ENCODE measurements at places on chromosomes 6 and 20.
A peak's percentile ranks its signal among the peaks of the same experiment; 100 is the strongest.

DNA sequence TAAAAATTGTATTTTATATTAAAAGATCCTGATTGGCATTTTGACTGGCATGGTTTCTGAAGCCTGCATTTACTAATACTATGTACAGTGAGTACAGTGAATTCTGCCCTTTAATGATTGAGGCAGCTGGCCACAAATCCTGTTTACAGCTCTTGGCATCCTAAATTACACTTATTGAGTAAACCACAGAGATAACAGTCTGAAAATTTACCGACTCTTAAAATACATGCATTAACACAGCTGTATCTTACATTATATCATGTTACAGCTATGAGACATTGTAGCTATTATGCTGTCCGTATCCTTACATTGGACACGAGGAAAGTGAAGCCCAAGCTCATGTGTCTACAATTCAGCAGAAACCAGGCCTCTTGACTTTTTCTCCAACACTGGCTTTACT, 90.8 kb downstream of the FAM83B start:
- no peak for DNase-seq

GRCh38 chr6:11212664-11213063, 19.8 kb downstream of the NEDD9 start:
- DNase-seq: no peak

- DNase-seq: no peak
Measured at GRCh38 chr20:63042448-63043071, 35.8 kb upstream of the BHLHE23 start.

GRCh38 chr6:143948208-143948607, 59.9 kb downstream of the PLAGL1 start:
- no peak for DNase-seq

GRCh38 chr6:35728683-35729678, 7.9 kb upstream of the ARMC12 start:
- no peak for DNase-seq

DNA sequence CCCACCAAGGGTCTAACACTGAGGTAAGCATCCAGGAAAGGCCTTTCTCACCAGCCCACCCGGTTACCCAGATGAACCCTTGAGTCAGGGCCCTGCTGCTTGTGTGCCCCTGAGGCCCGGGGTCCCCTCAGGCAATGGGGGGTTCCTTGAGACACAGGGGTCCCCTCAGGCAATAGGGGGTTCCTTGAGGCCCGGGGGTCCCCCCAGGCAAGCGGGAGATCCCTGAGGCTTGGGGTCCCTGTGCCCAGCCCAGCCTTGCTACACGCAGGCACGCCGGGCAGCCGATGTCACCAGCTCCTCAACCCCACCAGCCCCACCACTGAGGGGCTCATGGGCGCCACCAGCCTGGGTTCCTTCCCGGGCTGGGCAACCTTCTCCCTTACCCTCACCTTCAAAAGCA, 247.2 kb downstream of the TTLL2 start:
- no peak for DNase-seq

- peak; percentile 44 for DNase-seq
Measured at GRCh38 chr20:29873946-29874345, 1383.5 kb upstream of the DEFB115 start.

- DNase-seq: peak; percentile 80
Measured at GRCh38 chr6:142406131-142406530, 104.3 kb downstream of the ADGRG6 start.

DNA sequence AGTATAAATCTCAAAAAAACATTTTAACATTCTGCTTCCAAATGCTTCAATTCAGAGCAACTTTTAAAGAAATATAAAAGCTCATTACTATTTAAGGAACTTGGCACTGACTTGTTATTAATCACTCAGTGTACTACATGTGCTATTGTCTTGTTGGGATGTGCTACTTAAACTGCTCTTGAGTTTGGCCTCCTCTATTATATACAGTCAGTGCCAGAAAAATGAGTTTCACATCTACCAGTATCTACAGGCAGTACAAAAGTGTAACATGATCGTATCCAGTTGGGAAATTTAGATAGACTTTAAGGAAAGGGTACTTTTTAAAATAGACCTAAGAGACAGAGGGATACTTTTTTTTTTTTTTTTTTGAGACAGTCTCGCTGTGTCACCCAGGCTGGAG, 627.3 kb upstream of the SLC35B3 start:
- no peak for DNase-seq

GRCh38 chr6:10414756-10415616, at the start of gene TFAP2A:
TFAP2A (minus strand) TSS chr6:10415074; CDS start chr6:10414991, 83 bp downstream.
- DNase-seq: no peak

GRCh38 chr6:71529769-71530168, 241.2 kb downstream of the OGFRL1 start:
- no peak for DNase-seq

GRCh38 chr6:154732538-154733182, 556 bp upstream of the SCAF8 start:
- DNase-seq: no peak

DNA sequence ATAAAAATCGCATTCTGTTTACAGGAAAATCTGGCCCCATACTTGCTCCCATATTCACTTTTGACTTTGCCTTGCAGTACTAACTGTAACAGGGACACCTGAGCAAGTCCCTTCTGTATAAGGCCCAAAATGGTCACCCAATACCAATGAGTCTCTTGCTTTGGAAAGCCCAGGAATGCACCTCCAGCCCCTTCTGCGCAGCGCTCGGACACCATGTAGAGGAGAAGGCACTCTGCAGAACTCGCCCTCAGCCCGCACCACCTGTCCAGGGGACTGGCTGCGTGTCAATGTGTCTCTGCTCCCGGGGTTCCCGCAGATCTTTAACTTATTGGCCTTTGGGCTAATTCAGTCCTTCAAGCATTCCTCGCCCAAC, 746 bp upstream of the PRND start:
- no peak for DNase-seq

- DNase-seq: no peak
Measured at GRCh38 chr20:44730441-44730840, 15.2 kb upstream of the KCNK15 start.

DNA sequence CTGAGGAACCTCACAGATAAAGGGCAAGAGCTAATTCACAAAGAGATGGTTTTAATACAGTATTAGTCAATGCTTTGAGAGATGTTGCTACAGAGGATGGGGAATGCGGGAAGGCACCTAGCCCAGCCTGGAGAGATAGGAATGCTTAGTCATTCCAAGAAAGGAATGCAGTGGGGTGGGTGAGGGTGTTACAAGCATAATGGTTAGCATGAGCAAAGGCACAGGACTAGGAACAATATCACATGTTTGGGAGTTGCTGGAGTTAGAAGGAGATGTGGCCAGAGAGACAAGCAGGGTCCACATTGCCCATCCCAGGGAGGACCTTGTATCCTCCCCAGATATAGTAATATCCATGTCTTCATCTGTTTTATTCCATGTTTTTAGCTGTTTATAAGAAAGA, 107.0 kb upstream of the OGFRL1 start:
- DNase-seq: no peak

GRCh38 chr6:84906514-84906913, 142.1 kb upstream of the TBX18 start:
- DNase-seq: no peak

DNA sequence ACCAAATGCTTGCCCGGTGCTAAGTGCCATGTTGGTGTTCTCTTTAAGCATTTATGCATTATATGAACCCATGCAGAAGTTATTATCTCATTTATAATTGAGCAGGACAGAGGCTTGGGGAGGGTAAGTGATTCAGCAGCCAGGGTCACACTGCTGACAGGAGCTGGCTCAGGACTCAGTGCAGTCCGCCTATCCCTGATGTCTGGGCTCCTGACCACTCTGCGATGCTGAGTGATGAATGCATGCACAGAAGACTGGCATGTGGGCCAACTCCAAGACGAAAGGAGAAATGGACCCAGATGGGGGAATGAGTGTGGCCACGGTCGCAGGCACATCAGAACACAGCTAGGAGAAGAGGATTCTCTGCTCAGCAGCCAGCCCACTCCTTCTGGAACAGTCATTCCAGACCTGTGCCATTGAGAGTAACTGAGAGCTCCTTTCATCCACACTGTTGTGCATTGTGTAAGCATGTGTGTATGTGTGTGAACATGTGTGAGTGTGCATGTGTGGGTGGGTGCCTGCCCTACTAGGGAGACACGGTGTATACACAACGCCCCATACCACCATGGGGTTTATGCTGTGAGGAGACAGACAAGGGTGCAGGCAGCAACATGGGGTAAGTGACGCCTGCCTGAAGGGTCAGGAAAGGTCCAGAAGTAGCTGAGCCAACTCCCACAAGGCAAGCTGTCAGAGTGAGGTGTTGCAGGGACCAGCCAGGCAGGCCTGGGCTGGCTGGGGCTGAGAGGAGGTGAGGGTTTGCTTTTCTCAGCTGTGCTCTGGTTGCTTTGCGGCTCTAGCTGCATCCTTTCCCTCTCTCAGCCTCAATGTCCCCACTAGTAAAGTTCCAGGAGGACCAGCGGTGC, 97.8 kb upstream of the PMEPA1 start:
- DNase-seq: no peak

DNA sequence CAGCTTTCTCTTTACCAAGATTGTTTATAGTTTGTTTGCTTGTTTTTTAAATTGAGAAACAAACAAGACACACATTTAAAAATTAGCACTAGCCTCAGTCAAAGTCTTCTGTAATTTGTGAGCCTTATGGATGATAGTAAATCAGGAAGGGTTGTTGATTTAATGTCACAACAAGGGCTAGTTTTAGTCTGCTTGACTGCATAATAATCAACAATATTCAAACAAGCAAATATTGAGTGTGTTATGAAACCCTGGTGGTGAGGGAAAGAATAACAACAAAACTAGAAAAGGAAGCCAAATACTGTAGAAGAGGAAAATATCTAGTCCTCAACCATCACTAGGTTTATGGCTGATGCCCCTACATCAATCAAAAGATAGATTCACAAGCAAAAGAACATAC, 228.6 kb downstream of the TBC1D7 start:
- no peak for DNase-seq

DNA sequence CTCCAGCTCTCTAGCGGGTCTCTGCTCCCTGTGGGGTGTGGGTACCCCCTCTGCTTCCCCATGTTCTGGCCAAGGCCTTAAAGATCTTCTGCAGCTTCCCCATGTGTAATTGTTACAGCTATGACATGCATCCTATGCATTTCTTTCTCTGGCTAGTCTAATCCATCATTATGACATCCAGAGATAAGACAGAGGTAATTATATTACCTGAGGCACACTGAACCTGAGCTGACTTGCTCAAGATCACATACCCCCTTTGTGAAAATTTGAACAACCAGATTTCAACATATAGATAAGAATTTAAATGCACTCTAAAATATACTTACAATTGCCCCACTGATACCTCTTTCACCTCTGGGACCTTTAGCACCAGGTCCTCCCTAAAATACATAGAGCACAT, 102.4 kb downstream of the COL12A1 start:
- peak; percentile 42 for DNase-seq

DNA sequence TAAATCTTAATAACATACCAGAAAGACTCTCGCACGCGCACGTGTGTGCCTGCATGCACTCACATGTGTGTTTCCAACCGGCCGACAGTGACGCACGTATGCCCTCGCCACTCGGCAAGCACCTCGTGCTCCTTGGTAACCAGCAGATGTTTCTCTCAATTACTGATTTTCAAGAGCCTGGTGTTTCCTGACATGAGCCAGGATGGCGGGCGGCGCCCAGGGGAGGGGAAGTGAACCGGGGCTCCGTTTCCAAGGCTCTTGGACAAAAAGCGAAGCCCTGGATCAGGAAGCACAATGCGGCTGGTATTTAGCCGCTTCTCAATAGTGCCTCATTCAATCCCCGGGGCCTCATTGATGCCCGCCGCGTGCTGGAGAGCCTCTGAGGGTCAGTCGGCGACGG, 37.7 kb downstream of the PMEPA1 start:
- peak; percentile 37 for DNase-seq
